ENCODE measurements at places on chromosomes 13 and 19. TPM values are rescaled to one million over a fixed set of nuclear protein-coding genes. Genes with fewer than 3 reads are reported as not detected.

GRCh38 chr19:13078381-13078780 lies 24.3 kb downstream of the LYL1 start:
- no peak for DNase-seq
- H3K27ac ChIP-seq = peak overlapping the region; percentile 83
- no peaks in the 10 kb centered on the region for H3K27me3 ChIP-seq
- H3K4me1 ChIP-seq = peaks cover 62% of the 10 kb centered on the region
- peaks cover 73% of the 10 kb centered on the region for H3K36me3 ChIP-seq

- no peak for DNase-seq
- H3K4me3 ChIP-seq = no peak overlapping the region
- no peaks in the 10 kb centered on the region for H3K4me1 ChIP-seq
- no peak overlapping the region for H3K27ac ChIP-seq
These were observed 109.1 kb downstream of the TUBA3C start for GRCh38 chr13:19072543-19072942.

DNA sequence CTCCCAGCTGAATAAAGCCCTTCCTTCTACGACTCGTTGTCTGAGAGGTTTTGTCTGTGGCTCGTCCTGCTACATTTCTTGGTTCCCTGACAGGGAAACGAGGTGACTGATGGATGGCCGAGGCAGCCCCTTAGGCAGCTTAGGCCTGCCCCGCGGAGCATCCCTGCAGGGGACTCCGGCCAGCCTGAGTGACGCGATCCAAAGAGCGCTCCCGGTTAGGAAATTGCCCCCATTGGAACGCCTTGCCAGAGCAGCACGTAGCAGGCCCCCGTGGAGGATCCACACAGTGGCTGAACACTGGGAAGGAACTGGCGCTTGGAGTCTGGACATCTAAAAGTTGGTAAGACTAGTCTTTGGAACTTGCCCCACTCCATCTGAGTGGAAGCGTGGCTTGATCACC lies 296.8 kb upstream of the SGCG start:
- no peaks in the 10 kb centered on the region for H3K36me3 ChIP-seq
- no peak overlapping the region for H3K27ac ChIP-seq
- no peak overlapping the region for H3K4me3 ChIP-seq
- no peaks in the 10 kb centered on the region for H3K4me1 ChIP-seq

DNA sequence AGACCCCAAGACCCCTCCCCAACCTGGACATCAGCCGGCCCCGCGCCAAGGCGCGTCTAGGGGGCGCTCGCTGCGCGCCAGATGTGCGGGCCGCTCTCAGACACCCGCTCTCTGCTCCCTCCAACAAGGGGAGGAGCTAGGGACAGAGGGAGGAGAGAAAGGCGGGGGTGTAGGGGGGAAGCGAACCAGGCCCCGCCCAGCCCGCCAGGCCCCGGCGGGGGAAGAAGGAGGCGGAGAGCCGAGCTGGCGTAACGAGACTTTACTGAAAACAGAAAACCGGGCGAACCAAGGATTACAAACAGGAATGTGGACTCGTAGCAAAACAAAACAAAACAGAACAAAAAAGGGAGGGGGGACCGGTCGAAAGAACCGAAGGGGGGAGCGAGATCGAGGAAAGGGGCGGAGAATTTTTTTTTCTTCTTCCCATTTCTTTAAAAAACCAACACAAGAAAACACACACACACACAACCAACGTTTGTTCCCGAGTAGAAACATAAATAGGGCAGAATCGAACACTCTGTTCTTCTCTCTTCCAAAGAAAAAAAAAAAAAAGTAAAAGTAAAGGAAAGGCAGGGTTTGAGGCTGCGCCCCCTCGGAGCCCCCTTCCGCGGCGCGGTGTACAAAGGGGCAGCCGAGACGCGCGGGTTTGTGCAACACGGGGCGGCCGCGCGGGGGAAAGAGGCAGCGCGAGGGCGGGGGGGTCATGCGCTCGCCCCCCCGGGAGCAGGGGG lies 1.7 kb downstream of the JUND start:
- peak overlapping the region; percentile 100 for H3K27ac ChIP-seq
- DNase-seq = peak; percentile 94
- H3K27me3 ChIP-seq = no peaks in the 10 kb centered on the region
- peaks cover 59% of the 10 kb centered on the region for H3K4me1 ChIP-seq
- H3K36me3 ChIP-seq = peaks cover 12% of the 10 kb centered on the region
- H3K4me3 ChIP-seq = peak overlapping the region; percentile 97

DNA sequence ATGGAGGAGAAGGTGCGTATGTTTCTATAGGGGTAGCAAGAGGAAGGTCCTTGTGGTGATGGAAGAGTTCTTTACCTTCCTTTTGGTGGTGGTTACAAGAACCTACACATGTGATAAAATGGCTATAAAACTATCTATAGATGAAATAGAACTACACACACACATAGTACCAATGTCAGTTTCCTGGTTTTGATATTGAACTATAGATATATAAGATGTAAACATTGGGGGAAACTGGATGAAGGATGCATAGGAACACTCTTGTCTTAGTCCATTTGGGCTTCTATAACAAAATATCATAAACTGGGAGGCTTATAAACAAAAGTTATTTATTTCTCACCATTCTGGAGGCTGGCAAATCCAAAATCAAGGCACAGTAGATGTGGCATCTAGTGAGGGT lies 47.1 kb downstream of the MZT1 start:
- H3K27me3 ChIP-seq = no peaks in the 10 kb centered on the region
- no peak for DNase-seq
- H3K36me3 ChIP-seq = no peaks in the 10 kb centered on the region
- H3K27ac ChIP-seq = no peak overlapping the region
- H3K4me1 ChIP-seq = no peaks in the 10 kb centered on the region

DNA sequence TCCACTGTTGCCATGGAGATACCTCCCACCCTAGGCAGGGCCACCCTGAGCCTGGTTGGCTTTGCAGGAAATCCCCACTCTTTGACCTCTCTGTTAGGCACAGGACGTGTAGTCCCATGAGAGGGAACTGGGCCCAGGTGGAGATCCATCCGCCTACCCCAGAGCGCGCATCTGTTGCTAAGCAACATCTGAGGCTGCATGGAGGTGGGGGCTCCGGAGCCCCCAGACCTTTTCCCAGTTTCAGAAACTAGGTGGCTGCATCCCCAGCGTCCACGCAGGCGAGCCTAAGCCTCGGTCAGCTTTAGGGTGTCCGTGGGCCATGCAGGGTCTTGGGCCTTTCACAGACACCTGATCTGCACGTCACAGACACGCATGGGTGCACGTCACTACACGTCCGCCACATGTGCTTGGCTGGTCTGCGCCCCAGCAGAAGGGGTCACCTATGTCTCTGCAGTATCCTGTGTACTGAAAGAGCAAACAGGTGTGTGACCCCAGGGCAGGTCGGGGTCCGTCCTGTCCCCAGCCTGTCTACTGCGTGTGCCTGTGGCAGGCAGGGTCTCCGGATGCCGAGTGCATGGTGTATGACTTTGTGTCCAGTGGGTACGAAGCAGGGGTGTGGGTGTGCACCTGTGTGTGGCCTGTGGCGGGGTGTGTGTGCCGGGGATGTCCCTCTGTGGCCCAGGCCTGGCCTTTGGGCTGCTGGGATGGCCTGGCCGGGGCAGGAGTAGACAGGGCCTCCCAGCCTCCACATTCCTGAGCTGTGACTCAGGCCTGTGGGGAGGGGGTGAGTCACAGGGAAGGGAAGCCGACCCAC lies 4.1 kb upstream of the CIRBP start:
- H3K36me3 ChIP-seq = no peaks in the 10 kb centered on the region
- peak; percentile 90 for DNase-seq
- peaks cover 88% of the 10 kb centered on the region for H3K4me1 ChIP-seq
- peak overlapping the region; percentile 92 for H3K27ac ChIP-seq
- H3K4me3 ChIP-seq = peak overlapping the region; percentile 56

- no peak overlapping the region for H3K4me3 ChIP-seq
- H3K27me3 ChIP-seq = no peaks in the 10 kb centered on the region
- DNase-seq = no peak
- no peak overlapping the region for H3K27ac ChIP-seq
- no peaks in the 10 kb centered on the region for H3K36me3 ChIP-seq
- no peaks in the 10 kb centered on the region for H3K4me1 ChIP-seq
These were observed 8.3 kb upstream of the NBEA start for GRCh38 chr13:34933786-34934185.

DNA sequence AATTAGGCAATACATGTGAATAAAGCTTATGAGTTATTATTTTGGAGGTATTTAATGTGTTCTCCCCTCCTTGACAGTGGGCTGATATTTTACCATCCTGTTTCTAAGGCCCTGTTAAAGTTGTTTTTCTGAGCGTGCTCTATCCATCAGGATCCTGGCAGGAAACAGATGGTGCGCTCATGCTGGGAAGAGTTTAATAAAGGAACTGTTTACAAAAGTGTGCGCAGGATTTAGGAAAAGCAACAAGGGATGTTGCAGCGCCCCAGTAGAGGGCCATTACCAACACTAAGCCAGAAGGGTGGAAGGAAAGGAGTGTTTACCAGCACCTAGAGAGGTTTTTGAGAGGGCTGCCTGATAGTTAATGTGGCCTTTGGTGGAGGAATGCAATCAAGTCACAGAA lies 374.5 kb downstream of the KCNRG start:
- no peak overlapping the region for H3K4me3 ChIP-seq
- H3K36me3 ChIP-seq = no peaks in the 10 kb centered on the region
- no peak overlapping the region for H3K27ac ChIP-seq
- DNase-seq = no peak
- H3K4me1 ChIP-seq = peaks cover 6% of the 10 kb centered on the region

GRCh38 chr19:40245506-40246128 lies 19.1 kb upstream of the CCNP start:
- H3K4me3 ChIP-seq = no peak overlapping the region
- H3K27me3 ChIP-seq = no peaks in the 10 kb centered on the region
- H3K27ac ChIP-seq = no peak overlapping the region
- H3K36me3 ChIP-seq = peaks cover 21% of the 10 kb centered on the region

- peaks cover 43% of the 10 kb centered on the region for H3K4me1 ChIP-seq
- H3K4me3 ChIP-seq = no peak overlapping the region
- H3K27ac ChIP-seq = peak overlapping the region; percentile 61
- no peak for DNase-seq
- H3K36me3 ChIP-seq = peaks cover 58% of the 10 kb centered on the region
These were observed 31.4 kb downstream of the PPP5C start for GRCh38 chr19:46378268-46378667.

GRCh38 chr19:13689085-13689484 lies 75.2 kb upstream of the MRI1 start:
- no peak overlapping the region for H3K27ac ChIP-seq
- DNase-seq = no peak
- H3K36me3 ChIP-seq = no peaks in the 10 kb centered on the region
- H3K4me1 ChIP-seq = peaks cover 6% of the 10 kb centered on the region
- H3K4me3 ChIP-seq = no peak overlapping the region

DNA sequence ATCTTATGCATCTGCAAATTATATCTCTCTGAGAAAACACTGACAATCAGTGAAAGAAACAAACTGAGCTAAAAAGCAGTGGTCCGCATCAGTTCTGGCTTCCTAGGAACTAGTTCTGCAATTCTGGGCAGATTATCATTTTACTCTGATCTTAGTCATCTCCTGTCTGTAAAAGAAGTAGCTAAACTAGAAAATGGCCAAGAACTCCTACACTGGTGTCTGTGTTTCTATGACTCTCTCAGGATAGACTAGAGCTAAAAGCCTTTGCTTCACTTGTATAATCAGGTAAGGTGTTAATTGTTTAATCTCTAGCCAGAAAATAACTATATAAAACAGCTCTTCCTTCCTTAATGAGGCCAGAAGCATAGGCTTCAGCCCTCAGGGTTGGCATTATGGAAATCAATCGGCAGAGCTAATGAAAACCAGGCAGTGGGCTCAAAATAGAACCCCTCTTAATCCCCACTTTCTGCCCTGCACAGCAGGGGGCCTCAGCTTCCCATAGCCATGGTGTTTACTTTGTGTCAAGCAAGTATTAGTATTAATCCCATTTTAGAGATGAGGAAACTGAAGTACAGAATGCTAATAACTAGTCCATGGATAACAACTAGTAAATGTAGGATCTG lies 459.2 kb downstream of the FGF14 start:
- no peak for DNase-seq
- H3K4me1 ChIP-seq = no peaks in the 10 kb centered on the region
- H3K27me3 ChIP-seq = no peaks in the 10 kb centered on the region
- H3K36me3 ChIP-seq = no peaks in the 10 kb centered on the region
- no peak overlapping the region for H3K4me3 ChIP-seq

DNA sequence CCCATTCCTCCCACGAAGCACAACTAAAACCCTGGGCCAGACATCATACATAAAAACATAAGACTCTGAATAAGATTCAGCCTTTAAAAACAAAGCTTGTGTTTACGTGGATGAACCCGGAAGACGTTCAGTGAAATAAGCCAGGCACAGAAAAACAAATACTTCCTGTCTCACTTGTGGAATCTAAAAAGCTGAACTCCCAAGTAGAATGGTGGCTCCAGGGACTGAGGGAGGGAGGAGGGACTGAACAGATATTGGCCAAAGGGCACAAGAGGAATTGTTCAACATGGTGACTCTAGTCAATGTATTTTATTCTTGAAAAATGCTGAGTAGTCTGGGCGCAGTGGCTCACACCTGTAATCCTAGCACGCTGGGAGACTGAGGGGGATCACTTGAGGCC lies 35.7 kb upstream of the TPM4 start:
- peaks cover 10% of the 10 kb centered on the region for H3K4me1 ChIP-seq
- no peaks in the 10 kb centered on the region for H3K27me3 ChIP-seq
- H3K27ac ChIP-seq = no peak overlapping the region
- H3K4me3 ChIP-seq = no peak overlapping the region
- H3K36me3 ChIP-seq = no peaks in the 10 kb centered on the region
- no peak for DNase-seq

DNAAF3 gene
- 5.4 TPM for total RNA-seq

NLRP7 gene
- not detected for total RNA-seq

OR7A5 gene
- total RNA-seq = 0.91 TPM

APOE gene
- total RNA-seq = 611 TPM

TMEM145 gene
- total RNA-seq = not detected

SIGLECL1 gene
- not detected for total RNA-seq

NTN5 gene
- 2.2 TPM for total RNA-seq

ZNF253 gene
- total RNA-seq = 16.7 TPM
